GM19239 (cell line): ENCODE measurements at places on chromosomes 11 and 22.

DNA sequence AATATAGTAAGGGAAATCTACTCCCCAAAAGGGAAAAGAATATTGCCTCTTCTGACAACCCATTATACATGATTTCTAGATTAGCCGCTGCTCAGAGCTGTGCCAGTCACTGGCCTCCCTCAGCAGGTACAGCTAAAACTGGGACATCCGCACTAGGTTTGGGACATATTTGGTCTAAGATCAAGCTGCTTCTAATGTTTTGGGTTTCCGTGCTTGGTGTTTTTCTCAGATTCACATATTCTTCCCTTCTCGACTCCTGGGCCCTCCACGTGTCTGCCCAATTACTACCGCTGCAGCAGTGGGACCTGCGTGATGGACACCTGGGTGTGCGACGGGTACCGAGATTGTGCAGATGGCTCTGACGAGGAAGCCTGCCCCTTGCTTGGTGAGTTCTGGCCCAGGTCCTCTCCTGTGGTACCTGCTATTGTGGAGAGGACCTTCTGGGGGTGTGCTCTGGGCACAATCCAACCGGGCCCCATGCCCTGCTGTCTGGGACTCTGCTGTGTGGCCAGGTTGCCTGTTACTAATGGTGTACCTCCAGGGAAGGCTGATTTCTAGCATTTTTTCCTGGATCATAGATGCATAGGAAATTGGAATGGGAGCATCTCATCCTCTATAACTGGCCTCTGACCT lies 138.1 kb upstream of the SORL1-AS1 start:
- no peak for DNase-seq

DNA sequence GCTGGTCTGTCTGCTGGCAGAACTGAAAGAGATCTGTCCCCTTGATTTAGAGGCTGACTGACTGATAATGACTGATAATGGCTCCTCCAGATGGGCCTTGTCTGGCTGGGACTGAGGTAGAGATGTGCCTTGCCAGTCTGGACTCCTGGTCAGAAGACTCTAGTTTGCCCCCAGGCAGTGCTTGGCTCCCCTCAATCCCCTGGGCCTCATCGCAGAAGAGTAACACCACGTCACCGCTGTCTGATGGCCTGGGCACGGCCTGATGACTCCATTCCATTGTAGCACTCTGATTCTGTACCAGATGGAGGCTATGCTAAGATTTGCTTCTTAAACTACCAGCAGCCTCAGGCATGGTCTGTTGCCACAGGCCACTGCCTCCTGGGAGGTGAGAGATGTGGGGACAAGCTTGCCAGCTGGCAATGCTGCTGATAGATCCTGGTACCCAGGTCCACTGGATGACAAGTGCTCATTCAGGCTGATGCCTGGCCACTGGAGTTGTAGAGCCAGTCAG lies 19.1 kb downstream of the CYB5R2 start:
- no peak for DNase-seq

DNA sequence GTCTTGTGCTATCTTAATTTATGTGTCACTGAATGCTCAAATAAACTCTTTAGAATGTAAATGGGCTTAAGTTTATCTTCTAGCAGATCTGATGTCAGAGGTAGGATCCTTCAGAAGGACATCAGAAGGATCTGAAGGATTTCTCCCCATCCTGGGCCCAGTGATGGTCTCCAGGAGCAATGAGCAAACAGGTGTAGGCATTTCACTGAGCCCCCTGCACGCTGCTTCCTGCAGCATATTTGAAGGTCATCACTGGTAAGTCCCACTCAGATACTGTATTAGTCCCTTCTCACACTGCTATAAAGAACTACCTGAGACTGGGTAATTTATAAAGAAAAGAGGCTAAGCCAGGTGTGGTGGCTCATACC lies 4.5 kb downstream of the GSTP1 start:
- DNase-seq = no peak

DNA sequence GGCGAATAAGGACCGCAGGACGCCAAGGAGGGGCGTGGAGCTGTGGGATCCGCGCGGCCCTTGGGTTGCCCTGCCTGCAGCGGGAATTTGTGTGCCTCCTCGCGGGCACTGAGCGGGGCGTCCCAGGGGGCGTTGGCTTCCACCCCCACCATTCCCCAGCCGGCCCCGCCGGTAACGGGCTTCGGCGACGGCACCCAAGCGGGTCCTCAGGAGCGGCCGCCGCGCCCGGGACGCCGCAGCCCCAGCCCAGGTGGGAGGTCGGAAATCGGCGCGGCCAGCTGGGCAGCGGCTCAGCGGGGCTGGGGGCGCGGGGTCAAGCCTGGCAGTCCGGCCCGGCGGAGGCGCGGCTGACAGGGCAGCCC lies 320 bp downstream of the CLTCL1 start:
- no peak for DNase-seq

- DNase-seq = no peak
Observed at GRCh38 chr11:74818283-74818946, 69.8 kb downstream of the RNF169 start.

DNA sequence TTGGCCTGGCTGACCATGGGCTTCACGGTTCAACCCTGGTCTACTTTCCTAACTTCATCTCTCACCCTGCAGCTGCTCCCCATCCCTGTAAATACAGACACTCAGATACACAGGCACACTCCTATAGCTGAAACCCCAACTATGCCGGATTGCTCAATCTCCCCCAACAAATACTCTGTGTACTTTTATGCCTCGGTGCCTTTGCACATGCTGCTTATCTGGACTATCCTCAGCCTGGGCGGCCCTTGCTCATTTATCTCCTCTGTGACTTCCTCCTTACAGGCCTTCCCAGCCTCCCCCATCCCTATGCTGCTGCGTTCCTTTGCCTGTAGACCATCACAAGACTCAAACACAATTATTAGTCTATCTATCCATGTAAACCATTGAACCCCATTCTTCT lies 76.6 kb downstream of the PKNOX2 start:
- DNase-seq = no peak

GRCh38 chr22:32079130-32080089 lies 36.3 kb downstream of the SLC5A1 start:
- no peak for DNase-seq

GRCh38 chr11:13013054-13013488 lies 4.0 kb downstream of the RASSF10 start:
- DNase-seq = no peak
